NCI-H2171 (cell line): ENCODE measurements at places on chromosomes 3 and 15.

GRCh38 chr3:131630097-131630496 is 127.3 kb upstream of the MRPL3 start:
- DNase-seq, result no peak

DNA sequence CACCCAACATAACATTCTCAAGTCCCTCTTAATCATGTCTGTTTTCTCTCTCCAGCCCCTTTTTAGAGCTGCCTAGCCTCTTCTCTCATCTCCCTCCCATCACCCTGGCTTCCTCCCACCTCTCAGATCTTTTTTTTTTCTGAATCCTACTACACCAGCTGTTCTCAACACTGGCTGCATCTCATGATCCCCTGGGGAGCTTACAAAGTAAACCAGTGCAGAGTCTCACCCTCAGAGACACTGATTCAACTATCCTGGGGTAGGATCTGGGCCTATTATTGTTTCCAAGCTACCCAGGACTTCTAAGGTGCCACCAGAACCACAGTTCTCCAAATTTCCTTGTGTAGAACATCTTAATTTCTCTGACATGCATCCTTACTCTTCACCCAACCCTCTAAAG is 50.3 kb upstream of the ACAN start:
- peak; percentile 87 for DNase-seq

- no peak for DNase-seq
Measured at GRCh38 chr3:100953103-100953502, 40.1 kb downstream of the ABI3BP start.

GRCh38 chr3:127658234-127658633 is 14.5 kb upstream of the ABTB1 start:
- no peak for DNase-seq

DNA sequence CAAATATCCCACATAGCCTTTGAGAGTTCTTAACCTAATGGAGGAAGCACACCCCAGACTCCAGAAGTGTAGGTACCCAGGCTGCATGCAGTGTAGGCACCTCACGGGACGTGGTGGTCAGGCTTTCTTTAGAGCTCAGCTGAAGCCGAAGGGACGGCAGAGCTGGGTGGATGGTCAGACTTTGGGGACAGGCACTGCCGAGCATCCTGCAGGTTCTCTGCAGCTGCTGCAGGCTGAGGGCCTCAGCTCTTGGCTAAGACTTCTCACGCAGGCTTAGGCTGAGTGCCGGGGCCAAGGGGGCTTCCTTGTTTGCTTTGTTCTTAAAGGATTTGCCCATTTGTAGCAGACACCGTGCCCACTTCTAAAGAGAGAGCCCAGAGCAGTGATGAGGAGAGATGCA is 177.0 kb downstream of the RAB11A start:
- DNase-seq, result no peak

DNA sequence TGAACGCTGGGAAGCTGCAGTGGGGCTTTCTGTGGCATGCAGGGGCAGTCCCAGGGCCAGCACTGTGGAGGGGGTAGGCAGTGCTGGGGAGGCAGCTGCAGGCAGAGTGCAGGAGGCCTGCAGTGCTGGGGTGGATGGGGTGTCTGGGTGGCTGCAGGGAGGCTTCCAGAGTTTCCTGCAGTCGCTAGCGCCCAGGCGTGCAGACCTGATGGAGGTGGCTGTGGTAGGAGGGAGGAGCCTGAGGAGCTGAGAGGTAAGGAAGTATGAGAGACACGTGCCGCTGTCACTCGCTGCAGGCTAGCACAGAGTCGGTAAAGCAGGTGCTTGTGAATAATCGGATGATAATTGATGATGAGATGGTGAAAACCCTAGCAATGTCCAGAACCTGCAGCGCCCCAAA is 16.3 kb downstream of the SYNM start:
- DNase-seq, result no peak

GRCh38 chr15:71364117-71364584 is 248.9 kb downstream of the THSD4 start:
- peak; percentile 32 for DNase-seq

DNA sequence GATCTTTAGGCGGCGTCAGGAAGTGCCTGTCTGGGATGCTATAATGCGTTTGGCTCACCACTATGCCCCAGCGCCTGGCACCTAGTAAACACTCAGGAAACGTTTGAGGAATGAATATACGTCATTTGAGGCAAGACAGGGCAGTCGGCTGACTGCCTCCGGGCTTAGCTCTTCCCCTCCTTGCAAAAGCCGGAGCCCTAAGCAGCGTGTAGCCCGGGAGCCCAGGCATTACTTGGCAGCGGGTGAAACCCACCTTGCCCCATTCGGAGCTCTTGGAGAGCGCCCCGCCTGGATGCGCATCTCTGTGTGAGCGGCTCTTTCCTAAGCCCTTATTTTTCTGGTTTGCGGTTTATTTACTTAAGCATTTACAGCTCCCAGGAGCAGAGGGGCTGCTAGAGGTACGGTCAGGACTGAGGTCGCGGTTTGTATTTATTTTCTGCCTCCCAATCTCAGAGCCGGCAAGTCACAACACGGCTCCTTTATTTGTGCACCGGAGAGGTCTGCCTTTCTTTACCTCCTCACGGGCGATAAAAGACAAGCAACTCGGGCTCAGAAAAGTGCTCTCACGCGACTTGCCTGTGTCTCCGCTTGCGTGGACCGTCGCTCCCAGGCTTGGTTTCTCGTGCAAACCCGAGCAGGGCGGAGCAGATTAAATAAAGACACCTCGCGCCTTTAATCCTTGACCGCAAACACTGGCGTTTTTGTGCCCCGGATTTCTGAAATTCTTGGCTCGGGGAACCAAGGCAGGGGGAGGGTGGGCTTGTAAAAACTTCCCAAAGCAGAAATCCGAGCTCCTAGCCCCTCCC is 737 bp upstream of the ITPR1 start:
- peak; percentile 1 for DNase-seq

DNA sequence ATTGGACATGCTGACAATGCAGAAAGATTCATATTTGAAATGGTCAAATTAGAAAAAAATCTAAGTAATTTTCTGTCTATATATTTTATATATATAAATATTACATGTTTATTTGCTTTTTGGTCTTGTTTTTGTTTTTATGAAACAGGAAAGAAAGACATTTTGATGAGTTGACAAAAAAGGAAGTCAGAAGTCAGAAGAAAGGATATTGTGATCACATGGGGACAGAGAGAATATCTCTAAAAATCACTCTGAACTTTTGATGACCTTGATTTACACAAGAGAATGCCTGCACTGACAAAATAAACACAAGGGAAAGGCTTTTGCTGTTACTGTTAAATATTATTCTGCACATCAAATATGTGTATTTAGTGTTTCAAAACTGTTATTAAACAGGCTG is 811.2 kb downstream of the SI start:
- DNase-seq, result no peak

DNA sequence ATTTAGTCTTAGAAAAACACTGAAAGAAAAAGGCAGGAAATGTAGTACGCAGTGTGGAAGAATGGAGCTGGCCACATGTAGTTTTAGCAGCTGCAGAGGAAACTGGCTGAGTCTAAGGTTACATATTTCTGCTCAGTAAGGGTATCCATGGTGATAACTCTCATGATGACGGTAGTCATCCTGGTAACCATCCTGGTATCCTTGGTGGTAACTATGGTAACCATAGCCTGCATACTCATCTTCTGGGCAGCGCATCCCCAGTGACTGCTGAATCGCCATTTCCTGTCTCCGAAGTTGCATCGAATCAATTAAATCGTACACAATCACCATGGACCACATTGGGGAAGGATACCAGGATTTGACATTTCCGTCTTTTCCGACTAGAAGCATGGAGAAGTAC is 35.7 kb downstream of the CCDC80 start:
- peak; percentile 49 for DNase-seq
